Activated CD4-positive, alpha-beta memory T cell treated with anti-CD3 and anti-CD28 coated beads for 36 hours (primary cell): ENCODE measurements at places on chromosomes 2 and 18.

GRCh38 chr18:12056034-12056883 is 37.4 kb upstream of the ANKRD62 start:
- no peak for DNase-seq

- DNase-seq = no peak
Measured at GRCh38 chr18:58526425-58527284, 102.2 kb downstream of the ALPK2 start.

DNA sequence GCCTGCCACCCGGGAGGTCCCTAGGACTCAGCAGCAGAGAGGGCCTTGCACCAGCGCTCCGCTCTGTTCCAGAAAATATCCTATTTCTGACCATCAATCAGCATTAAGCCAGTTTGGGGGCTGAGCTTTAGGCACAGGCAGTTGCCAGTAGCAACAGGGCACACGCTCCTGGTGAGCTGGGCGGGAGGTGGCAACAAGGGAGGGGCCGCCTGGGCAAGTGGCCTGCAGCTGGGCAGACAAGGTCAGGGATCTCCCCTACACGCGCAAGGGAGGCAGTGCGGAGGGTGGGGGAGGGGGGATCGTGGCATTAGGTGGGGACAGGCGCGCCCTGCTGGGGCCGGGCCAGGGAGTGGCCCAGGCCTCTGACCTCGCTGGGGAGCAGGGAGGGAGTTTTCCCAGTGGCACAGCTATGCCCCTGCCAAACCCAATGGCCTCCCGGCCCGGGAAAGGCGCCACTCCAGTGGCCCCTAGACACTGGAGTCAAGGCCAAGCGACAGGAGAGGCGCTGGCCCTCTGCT is 302.8 kb downstream of the NCKAP5 start:
- DNase-seq = no peak

GRCh38 chr2:170145675-170146432 is 32.1 kb upstream of the MYO3B start:
- DNase-seq = no peak

GRCh38 chr2:48034295-48034694 is 128.0 kb upstream of the FBXO11 start:
- no peak for DNase-seq

GRCh38 chr2:160822006-160822405 is 328.4 kb upstream of the RBMS1 start:
- no peak for DNase-seq

DNA sequence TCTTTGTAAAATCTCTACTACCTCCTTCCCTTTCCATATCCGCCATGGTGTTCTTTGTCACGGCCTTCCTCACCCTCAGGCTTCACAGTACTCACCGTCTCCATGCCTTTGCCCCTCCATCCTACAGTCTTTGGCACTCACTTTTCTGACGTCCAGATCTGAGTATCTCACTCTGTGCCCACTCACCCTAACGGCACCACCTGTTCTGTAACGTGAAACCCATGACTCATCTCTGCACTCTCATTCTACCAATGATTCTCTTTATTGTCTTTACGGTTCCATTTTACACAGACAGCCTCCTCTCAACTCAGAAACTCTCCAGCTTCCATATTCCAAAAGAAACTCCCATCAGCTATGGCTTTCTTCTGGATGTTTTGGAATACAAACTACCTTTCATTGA is 56.7 kb downstream of the NETO1 start:
- no peak for DNase-seq

DNA sequence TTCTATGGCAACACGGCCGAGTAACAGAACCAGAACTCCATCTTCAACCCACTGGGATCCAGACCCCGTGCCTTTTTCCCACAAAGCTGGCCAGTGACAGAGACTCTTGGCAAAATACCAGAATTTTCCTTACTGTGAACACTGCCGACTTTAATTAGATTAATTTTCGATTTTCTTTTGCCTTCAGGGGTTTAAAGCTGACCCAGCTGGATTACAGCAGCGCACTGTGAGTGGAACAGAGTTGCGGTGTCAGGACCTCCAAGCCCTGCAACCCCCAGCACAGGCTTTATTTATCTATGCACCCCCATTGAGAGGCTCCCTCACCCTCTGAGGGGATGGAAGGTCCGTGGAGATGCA is 36.4 kb downstream of the CTIF start:
- DNase-seq = no peak

DNA sequence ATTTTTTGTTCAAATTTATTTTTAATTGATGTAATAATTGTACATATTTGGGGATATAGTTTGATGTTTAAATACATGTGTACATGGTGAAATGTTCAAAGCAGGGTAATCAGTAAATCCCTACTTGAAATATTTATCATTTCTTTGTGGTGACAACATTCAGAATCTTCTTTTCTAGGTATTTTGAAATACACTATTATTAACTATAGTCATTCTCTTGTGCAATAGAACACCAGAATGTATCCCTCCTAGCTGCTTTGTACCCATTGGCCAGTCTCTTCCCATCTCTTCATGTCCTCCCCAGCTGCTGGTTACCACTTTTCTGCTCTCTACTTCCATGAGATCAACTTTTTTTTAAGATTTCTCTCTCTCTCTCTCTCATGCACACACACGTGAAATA is 126.5 kb downstream of the ZNF407 start:
- DNase-seq = no peak

DNA sequence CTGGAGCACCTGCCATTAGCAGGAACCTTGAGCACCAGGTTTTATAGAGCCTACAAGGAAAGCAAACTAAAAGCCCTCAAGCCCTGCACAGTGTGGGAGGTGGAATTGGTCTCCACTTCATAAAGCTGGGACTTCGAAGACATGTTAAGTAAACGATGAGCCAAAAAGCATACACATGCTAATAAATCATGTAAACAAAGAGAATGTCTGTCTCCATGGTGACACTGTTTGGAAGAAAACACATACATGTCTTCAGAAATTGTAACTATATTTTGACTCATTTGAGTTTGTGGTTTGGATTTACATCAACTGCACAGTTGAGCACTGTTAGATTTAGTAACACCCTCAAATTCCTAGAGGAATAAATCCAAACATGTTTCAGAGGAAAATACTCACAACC is 978.5 kb upstream of the LRRTM1 start:
- no peak for DNase-seq

DNA sequence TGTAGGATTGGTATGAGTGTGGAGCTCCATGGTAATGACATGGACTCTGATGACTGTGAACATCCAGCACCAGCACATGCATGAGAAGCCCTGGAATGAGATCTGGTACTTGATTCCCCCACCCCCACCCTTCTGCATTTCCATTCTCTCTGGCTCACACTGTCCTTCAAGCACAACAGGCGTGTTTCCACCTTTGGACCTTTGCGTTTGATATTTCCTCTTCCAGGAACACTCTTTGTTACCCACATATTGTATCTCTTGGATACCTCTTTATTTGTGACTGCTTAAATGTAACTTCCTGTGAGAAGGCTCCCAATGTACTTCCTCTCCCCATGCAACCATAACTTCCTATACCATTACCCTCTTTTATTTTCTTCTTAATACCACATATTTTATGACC is 263.8 kb downstream of the HNMT start:
- DNase-seq = no peak
